ENCODE measurements at places on chromosomes 6 and 20.

- no peak for DNase-seq
Measured at GRCh38 chr6:56806368-56806767, 148.5 kb upstream of the BEND6 start.

GRCh38 chr20:57928181-57928967 is 218.6 kb upstream of the PMEPA1 start:
- DNase-seq: no peak

DNA sequence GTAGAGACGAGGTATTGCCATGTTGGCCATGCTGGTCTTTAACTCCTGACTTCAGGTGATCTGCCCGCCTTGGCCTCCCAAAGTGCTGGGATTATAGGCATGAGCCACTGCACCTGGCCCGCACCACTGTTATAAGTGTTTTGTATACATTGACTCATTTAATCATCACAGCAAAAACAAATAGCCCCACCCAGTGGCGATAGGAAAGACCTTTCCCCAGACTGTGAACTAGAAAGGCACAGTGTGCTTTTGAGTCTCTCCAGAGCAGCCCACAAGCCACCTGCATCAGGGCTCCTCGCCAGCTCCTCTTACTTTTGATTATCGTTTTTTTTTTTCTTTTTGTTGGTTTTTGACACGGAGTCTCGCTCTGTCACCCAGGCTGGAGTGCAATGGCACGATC is 27.9 kb upstream of the ZFP64 start:
- DNase-seq: no peak

GRCh38 chr6:40550202-40551101 is 36.7 kb downstream of the LRFN2 start:
- DNase-seq: no peak

DNA sequence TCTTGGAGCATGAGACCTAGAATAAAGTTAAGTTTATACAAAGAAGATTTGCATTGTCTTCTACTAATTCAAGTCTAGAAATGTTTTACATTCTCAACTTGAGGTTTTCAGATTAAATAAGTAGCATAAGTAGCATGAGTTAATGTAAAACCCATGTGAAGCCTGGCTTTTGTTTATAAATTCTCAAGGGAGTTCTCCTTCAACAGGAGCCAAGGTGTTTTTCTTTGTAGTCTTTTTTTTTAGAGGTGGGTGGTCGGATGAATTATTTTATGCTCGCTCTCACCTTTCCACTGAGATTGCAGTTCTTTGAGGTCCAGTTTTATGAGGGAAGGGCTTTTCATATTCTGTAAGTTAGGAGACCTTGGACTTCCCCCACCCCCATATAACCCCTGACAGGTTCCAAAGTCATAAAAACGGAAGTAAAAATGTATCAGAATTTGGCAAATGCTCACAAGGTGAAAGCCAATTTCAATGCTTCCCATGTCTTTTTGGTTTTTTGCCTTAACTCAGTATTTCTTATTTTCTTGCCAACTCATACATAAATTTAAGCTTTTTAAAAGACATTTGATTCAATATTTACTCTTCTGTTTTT is 244.3 kb upstream of the ASCC3 start:
- no peak for DNase-seq

- DNase-seq: no peak
Measured at GRCh38 chr6:155188707-155189496, 74.9 kb upstream of the CLDN20 start.

DNA sequence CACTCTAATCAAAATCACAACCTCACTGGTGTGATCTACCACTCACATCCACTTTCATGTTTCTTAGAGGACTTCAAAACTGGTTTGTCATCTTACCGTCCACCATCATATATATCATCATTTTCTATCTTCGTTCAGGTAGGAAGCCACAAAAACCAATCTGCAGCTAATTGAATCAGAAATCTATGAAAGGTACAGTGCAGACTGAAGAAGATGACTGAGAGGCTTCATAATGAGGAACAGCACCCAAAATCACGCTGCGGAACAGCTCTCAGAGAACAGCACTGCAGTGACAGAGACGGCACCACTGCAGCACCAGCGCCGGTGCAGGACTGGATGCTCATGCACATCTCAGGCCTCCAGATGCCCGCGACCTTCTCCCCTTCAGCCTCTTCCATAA is 13.0 kb downstream of the GMDS start:
- no peak for DNase-seq

DNA sequence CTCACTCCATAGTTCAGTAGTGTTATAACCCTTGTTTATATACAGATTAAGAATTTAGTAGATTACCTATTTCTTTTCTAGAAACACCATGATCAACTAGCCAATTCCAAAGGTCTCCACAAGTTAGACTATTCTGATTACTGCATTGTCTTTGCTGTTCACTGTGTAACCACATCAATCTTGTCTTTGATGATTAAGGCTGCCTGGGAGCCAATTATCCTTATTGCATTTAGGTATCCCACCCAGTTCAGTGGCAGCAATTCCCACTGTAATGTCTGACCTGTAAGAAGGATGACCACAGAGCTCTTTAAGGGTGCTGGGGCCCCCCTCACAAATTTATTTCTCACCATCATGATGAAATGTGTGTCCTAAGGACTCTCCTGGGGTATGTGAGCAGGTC is 40.2 kb downstream of the PKIB start:
- no peak for DNase-seq

- DNase-seq: no peak
Measured at GRCh38 chr6:64084185-64084663, 448.6 kb downstream of the PHF3 start.

GRCh38 chr6:158816329-158816728 is 2.8 kb downstream of the EZR start:
- DNase-seq: no peak

- DNase-seq: no peak
Measured at GRCh38 chr6:156697225-156697830, 79.8 kb upstream of the ARID1B start.

DNA sequence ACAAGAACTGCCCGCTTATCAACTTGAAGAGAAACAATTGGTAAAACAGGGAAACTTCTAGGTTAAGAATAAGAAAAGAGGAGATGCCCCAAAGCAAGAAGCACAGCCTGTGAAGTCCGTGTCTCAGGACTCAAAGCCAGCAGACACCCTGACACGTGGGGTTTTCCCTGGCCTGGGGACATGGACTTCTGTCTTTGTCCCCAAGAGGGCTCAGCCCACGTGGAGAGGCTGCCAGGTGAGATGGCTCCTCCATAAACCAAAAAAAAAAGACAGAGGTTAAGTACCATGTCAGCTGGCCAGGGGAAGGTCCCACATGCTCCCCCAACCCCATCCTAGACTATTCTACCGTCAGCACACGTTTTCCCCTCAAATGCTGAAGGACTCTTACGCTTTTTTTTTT is 9.9 kb downstream of the SERPINB6 start:
- no peak for DNase-seq

DNA sequence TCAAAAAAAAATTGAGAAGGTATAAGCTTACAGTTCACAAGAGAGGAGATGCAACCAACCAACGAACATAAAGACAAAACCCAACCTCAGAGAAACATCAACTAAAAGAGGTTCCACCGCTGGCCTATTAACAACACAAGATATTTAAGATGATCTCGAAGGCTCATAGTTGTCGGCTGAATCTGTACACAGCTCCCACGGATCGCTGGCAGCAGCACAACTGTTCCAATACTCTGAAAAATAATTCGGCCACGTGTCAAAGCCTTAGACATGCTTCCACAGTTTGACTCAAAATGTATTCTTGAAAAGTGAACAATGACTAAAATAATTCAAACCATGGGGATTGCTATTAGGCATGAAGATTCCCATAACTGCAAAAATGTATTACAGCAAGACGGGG is 13.7 kb downstream of the EXOC2 start:
- DNase-seq: no peak

DNA sequence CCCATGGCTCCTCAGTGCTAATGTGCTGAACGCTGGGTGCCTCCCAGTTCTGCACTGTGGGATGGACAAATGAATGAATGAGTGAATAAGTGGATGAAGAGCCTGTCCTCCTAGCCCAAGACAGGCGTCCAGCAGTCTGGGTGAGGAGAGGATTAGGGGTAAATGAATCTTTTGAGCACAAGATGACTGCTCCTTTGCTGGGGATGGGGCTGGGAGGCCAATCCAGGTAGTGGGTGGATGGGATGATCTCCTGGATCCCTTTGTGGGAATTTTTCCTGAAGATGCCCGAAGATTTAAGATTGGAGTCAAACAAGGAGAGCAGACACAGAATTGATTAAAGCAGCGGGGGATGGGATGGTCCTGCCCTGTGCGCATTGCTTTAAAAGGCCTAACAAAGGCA is 65.3 kb upstream of the MLN start:
- no peak for DNase-seq

DNA sequence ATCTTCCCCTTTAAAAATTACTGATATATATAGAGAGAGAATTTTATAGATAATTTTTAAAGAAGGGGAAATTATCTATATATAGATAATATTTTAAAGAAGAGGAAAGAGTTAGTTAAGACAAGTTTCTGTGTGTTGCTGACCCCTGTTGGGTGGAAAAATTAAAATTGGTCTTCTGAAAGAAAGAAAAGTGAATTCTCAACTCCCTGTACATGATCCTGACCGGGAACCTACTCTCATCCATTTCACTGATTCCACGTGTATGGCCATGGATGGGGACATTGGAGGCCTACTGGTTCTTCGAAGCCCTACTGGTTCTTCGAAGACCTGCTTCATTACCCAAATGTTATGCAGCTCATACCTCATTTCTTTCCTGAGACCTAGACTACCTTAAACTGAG is 53.0 kb upstream of the TCF21 start:
- DNase-seq: no peak

GRCh38 chr6:129731428-129731827 is 21.5 kb upstream of the ARHGAP18 start:
- DNase-seq: no peak

- DNase-seq: no peak
Measured at GRCh38 chr6:168374541-168375071, 55.0 kb upstream of the DACT2 start.

DNA sequence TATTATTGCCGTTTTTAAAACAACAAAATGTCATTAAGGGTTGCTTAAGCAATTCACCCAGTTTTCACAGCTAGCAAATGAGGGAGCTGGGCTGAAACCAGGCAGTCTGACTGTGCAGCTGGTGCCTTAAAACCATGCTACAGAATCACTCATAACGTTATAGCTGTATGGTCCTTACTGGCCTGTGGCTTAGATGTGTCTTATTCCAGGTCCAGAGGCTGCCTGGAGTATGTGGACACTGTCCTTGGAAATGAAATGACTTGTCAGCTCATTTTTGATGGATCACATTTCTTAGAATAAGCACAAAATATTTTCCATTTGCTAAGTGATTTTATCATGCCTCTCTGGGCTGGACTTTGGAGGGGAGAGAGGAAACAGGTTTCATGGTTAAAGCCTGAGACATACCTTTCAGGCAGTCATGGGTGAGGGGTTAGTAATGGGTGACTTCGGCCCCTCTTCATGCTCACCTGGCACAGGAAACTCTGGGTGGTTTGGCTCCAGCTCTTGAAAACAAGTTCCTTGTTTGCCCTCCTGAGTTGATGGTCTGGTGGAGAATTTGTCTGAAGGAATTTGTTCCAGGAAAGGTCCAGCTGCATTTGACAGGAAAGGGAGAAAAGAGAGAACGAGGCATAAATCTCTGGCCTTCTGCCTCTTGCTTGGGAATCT is 823.2 kb downstream of the DHX35 start:
- no peak for DNase-seq

DNA sequence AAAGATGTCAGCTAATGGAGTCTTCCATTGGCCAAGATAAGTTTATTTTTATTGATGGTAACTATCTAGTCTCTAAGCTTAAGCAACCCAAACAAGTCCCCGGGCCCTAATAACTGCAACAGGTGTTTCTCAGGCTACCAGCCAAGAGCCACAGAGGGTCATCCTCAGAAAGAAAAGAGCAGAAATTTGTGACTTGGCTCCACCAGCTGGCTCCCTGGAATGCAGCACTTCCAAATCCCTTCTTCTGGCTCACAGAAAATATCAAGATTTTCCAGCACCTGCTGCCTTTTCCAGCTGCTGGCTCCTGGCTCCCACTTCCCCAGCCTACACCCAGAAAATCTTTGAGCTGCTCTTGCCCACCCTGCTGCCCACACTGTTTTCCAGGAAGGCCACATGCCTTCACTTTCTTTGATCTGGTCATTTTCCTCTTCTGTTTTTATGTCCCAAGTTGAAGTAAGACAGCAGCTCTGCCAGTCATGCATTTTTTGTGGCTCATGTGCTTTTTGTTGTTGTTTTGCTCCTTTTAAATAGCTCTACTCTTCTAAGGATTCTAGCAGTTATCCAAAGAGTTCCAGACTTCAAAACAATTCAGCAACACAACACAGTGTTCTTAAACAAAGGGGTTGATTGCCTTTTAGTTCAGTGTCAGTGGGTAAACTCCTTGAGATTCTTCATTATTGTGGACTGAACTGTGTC is 151.0 kb upstream of the SMLR1 start:
- DNase-seq: no peak

GRCh38 chr6:138931660-138932059 is 56.4 kb downstream of the REPS1 start:
- DNase-seq: no peak

DNA sequence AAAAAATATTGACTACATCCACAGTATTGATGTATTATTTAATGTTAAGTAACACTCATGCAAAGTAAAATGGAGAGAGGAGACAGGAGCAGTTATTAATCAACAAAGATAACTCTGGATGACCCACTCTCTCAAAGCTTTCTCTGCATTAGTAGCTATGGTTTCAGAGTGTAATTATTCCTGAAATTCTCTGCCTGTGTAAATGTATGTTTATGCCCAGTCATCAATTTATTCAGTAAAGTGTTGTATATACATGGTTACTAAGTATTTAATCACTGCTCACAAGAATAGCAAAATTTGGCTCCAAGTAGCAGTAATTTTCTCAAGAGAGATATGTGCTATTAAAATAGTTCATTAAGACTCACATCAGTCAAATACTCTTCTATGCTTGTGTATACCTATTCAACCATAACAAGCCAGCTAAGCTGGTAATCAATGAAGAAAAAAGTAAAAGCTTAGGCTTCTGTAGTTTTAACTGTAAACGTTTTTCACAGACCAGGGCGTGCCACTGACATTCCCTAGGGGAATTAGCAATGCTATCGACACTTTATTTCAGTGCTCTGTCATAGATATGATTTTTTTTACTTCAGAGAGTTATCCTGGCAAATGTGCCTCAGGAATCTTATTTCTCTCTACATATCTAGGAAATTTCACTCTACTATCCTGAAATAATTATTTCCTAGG is 54.0 kb upstream of the RAB32 start:
- DNase-seq: no peak

DNA sequence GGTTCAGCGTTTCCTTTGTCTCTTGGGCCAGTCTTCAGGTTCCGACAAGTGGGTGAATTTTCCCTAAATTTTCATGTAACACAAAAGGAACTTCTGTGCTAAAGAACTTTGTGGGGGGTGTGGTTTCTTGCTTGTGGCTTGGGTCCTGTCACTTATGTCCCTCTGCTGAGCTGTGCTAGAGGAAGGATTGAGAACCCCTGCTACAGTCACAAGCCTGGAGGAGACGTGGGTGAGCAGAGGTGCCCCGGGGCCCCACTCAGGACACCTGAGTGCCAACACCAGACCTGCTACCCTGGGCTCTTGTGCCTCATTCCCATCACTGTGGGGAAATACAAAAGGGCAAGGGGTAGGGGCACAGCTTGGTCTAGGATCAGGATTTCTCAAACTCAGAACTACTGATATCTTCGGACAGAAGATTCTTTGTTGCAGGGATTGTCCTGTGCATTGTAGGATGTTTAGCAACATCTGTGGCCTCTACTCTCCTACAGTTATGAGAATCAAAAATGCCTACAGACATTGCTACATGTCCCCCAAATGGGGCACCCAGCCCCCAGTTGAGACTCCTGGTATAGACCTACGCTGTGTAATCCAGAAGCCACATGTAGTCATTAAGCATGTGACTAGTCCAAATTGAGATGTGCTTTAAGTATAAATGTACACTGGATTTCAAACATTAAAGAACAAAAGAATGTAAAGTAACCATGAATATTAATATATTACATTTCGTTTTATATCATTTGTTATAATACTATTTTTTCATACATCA is 128.7 kb downstream of the LY86 start:
- no peak for DNase-seq

Measured in effector CD4-positive, alpha-beta T cell (primary cell).